ENCODE measurements at places on chromosomes 7 and 10.
A peak's percentile ranks its signal among the peaks of the same experiment; 100 is the strongest.

DNA sequence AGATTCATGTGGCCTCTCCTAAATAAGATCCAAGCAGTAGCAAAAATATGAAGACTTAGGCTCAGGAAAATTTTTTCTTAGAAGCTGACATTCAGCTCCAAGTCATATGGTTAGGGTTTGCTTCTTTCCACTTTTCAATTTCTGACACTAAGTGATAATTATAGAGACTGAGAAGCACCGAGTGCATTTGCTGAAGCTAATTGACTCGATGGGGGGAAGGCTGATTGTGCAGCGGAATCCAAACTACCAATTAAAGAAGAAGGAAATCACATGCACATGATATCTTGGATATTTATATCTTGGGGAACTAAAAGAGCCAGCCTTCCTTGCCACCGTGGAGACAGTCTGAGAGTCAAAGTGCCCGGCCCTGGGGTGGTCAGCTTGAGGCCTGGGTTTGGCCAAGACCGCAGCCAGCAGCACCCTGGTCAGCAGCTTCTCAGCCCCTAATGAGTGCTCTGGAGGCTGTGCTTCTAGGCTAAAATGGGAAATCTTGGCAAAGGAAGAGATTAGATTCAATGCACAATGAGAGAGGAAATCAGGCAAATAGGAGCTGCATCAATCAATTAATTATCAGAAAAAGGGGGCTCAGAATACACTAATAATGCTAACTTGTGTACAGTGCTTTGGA is 589.3 kb downstream of the NRG3 start:
- DNase-seq, result no peak

DNA sequence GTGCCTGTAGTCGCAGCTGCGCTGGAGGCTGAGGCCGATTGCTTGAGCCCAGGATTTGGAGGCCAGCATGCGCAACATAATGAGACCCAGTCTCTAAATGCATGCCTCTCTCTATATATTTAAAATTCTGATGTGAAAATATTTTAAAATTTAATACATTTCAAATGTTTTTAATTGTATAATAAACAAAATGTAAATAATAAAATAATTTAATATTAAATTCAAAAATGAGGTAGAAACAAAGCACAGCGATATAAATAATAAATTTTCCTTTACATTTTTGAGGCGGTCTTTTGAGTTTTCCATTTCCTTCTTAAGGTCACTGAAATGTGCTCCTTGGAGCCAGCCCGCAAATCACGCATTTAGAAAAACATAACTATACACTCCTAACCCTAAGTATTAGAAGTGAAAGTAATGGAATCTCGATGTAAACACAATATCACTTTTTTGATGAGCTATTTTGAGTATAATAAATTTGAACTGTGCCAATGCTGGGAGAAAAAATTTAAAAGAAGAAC is 523 bp upstream of the CDK1 start:
- peak; percentile 7 for DNase-seq

DNA sequence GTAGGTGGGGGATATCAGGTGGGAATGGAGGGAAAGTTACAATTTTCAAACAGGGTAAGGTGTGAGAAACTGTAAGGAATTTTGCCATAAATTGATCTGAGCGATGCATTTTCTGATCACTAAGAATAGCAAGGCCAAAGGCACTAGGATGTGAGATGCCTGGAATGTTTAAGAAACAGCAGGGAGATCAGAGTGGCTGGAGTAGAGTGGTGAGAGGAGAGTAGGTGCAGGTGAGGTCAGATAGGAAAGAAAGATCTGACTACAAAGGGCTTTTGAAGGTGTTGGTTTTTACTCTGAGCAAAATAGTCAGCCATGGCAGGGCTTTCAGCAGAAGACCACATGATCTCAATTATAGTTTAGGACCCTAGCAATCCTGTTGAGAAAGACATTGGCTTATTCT is 55.0 kb downstream of the HDAC9 start:
- DNase-seq, result no peak

- no peak for DNase-seq
These were observed 482.5 kb upstream of the AUTS2 start for GRCh38 chr7:69115788-69116187.

DNA sequence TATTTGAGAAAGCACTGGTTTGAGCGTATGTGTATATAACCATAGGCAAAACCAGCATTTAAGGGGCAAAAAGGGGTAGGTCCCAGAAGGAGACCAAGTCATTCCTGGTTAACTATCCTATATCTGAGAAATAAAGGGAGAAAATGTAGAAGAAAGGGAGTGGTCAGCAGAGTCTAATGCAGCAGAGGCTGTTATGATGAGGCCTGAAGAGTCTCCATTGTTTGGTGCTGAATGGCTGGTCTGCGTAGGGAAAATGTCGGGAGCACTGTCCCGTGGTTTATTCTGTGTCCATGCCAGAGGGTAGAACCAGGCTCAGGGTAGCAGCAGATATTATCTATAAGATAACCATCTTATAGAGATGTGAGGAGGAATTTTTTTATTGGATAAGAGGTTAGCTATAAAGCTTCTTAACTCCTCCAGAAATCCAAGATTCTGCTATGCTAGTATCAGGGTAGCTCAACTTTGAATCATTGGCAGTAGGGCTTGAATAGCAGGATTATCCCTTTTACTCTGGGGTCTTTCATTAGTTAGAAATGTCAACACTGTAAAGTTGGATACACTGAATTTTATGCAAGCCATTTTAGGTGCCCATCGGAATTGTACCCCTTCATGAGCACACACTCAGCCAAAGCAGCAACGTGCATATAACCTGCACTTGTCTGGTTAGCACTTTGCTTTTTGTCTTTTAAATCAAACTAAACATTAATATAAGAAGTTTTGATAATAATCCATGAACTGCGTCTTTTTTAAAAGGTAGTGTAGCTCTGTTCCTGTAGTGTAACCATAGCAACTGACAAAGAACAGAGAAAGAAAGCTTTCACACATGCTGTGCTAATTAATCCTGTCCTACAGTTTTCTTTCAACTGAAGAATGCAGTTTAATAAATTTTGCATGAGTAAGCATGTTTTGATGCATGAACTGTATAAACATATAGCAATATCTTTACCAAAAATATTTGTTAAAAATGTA is 312.0 kb upstream of the FZD1 start:
- no peak for DNase-seq

- DNase-seq, result no peak
These were observed 400.7 kb upstream of the MKI67 start for GRCh38 chr10:128526791-128527375.

DNA sequence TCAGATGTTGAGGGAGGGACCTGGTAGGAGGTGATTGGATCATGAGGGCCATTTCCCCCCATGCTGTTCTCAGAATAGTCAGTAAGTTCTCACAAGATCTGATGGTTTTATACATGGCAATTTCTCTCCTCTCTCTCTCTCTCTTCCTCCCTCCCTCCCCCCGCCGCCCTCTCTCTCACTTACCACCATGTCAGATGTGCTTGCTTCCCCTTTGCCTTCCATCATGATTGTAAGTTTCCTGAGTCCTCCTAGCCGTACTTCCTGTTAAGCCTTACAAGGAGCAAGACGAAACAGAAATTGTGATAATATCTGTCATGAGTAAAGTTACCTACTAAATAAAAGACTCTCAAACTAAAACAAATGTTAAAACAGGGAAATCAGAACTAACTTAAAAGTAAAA is 19.9 kb upstream of the GPR141 start:
- no peak for DNase-seq

GRCh38 chr7:99473315-99473596 is 566 bp downstream of the ZNF789 start:
- peak; percentile 46 for DNase-seq

GRCh38 chr7:85840554-85840953 is 653.7 kb upstream of the SEMA3D start:
- DNase-seq, result no peak

GRCh38 chr7:143362131-143363015 is at the start of gene FAM131B:
Gene FAM131B (minus strand): TSS chr7:143362713. CDS start chr7:143362603, 110 bp downstream.
- no peak for DNase-seq

- DNase-seq, result no peak
These were observed at the start of gene ECHDC3 for GRCh38 chr10:11742009-11742778. Gene ECHDC3 (plus strand): TSS chr10:11742382. CDS start chr10:11742577, 195 bp downstream.

GRCh38 chr10:62588116-62588515 is 213.9 kb downstream of the ZNF365 start:
- no peak for DNase-seq

DNA sequence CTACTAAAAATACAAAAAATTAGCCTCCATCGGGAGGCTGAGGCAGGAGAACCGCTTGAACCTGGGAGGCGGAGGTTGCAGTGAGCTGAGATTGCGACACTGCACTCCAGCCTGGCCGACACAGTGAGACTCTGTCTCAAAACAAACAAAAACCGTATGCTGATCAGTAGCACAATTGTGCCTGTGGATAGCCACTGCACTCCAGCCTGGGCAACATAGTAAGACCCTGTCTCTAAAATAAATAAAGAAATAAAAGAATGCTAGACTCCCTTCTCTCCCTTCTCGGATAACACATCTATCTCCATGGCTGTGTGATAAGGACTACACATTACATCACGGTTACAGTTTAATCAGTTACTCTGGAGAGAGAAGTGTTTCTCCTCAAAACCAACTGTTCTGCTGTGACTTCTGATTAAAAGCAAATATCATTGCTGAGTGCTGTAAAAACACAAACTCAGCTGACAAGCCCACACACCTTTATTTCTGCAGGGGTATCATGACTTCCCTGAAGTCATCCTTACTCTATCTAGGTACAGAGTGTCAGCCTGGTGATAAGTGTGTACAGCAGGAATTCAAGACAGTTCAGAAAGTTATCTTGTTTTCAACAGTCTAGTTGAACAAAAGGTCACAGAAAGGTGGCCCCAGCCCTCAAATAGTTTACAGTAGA is 5.3 kb upstream of the ARHGAP19 start:
- DNase-seq, result no peak

DNA sequence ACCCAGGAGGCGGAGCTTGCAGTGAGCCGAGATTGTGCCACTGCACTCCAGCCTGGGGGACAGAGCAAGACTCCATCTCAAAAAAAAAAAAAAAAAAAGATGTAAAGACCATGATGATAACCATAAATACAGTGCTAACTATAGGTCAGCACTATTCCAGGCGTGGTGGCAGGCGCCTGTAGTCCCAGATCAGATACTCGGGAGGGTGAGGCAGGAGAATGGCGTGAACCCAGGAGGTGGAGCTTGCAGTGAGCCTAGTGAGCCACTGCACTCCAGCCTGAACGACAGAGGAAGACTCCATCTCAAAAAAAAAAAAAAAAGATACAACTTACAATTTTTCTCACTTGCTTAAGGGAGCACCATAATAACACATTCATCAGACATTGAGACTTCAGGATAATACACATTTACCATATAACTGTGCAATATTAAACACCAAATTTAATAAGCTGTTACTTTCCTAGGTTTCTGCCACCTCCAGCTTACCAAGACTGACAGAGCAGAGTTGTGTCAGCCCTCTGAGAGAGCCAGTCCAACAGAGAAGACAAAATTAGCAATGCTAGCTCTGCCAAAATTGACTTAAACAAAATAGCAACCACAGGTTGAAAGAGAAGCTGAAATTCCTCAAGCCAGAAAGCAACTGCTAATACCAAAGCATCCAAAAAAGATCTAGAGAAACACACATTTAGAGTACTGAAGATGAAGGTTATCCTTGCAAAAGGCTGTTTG is 8.2 kb downstream of the DNA2 start:
- DNase-seq, result no peak

DNA sequence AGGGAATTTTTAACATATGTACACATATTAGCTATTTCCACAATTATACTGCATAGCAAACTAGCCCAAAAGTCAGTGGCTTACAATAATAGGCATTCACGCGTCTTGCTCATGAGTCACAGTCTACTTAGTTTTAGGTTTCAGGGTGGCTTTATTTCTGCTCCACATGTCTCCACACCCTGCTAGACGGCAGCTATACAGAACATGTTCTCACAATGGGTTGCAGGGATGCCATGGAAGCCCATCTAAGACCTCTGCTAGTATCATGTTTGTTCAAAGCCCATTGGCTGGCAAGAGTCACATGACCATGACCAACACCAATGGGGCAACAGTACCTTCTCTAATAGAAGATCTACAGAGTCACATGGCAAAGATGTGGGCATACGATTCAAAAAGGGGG is 96.3 kb upstream of the NEBL start:
- no peak for DNase-seq

DNA sequence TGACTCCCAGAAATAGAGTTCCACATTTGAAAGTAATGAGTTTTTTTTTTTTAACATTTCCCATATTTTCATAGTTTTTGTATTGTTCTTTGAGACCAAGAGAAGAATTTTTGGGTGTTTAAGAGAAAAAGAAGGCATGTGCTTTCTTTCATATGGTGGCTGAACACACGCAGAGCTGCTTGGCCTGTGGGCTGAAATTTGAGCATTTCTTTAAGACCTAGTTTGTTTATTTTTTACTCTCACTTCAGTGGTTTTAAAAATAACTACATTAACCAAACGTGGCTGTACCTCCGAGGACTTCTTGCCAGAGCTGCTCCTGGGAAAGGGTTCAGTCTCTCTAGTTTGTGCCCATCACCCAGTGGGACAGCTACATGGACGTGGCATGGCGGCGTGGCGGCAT is 58.3 kb downstream of the INPP5A start:
- no peak for DNase-seq

DNA sequence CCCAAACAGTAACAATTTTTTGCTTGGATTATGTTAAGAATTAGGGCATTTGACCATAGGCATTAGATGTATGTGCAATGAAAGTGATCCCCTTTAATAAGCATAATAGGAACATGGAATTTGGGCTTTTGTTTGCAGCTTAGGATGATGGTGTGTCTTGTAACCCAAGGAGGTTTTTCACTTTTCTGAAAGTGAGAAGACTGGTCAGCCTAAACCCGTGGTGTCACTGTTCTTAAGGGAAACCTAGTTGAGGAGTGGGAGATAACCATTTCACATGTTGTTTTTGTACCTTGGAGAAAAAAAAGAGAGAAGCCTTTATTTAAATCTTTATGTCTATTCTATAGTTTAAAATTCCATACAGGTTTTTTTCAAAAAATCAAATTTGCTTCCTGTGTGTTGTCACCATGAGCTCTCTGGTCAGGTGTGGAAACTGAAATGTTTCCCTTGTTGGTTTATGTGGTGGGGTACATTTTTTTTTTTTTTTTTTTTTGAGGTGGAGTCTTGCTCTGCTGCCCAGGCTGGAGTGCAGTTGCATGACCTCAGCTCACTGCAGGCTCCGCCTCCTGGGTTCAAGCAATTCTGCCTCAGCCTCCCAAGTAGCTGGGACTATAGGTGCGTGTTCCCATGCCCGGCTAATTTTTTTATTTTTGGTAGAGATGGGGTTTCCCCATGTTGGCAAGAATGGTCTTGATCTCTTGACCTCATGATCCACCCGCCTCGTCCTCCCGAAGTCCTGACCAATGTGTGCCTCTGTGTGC is 7.7 kb downstream of the CCM2 start:
- DNase-seq, result no peak

DNA sequence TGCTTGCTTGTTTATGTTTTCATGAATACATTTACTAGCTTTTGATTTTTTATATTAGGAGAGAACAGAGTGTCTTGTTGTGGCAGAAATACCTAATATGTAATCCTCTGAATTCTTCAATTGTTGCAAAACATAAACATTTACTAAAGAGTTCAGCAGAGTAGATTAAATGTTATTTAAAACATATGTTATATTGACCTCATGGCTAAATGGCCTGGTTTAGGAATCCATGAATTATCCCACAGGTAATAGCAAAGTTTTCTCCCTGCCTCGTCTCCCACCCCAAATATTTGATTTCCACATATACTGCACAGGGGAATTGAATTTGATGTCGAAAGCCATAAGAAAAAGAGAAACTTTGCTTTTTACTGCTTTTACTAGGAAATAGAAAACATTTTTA is 111.8 kb downstream of the ADK start:
- no peak for DNase-seq
